Hematopoietic multipotent progenitor cell (in vitro differentiated cells): ENCODE measurements at places on chromosomes 7 and 10.

DNA sequence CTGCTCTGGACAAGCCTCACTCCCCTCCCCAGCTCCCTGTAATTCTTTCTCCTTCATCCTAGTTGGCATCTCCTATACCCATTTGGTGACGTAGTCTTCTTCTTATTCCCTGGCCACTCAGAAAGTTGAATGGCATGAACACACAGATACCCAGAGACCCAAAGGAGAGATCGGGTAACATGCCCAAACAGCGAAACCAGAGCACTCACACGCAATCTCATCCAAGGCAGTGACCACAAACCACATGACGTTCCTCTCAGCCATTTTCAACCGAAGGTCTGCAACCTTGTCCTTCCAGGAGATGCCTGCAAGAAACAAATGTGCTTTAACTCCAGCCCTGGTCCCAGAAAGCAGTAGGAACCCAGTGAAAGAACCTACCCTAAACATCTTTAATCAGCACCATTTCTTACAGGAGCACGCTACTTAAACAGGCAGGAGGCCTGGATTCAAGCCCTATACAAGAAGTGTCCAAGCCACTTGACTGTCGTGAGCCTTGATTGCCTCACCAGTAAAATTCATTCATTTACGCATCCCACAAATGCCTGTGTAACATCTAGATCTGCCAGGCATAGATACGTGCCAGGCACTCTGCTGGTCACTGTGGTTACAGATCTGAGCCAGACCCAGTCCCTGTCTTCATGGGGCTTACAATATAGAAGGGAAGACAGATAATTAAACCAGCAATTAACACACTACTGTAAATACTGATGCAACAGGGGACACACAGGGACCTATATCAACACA, 37.1 kb downstream of the XPNPEP1 start:
- no peak for DNase-seq

GRCh38 chr10:78871796-78872195, 197.0 kb upstream of the ZMIZ1 start:
- DNase-seq = no peak

- no peak for DNase-seq
These were observed 32.6 kb upstream of the AP5Z1 start for GRCh38 chr7:4742852-4743251.

DNA sequence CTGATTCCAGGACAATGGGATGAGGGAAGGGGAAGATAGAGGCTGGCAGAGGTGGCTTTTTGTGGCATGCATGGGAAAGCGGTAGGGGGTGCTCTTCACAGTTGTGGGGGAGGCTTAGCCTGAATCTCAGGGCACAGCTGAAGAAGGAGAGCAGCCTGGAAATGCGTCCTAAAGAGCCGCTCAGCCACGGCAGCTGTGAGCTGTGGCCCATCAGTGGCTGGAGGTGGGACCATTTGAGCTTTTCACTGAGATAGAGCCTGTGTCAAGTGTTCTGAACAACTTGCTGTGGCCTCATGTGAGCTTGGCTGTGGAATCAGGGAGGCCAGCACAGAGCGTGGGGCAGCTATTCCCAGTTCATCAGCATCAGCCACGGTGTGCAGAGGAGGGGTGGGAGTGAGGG, 100.3 kb upstream of the INSYN2A start:
- DNase-seq = no peak

GRCh38 chr10:50613726-50614443, 9.9 kb downstream of the SGMS1 start:
- no peak for DNase-seq

DNA sequence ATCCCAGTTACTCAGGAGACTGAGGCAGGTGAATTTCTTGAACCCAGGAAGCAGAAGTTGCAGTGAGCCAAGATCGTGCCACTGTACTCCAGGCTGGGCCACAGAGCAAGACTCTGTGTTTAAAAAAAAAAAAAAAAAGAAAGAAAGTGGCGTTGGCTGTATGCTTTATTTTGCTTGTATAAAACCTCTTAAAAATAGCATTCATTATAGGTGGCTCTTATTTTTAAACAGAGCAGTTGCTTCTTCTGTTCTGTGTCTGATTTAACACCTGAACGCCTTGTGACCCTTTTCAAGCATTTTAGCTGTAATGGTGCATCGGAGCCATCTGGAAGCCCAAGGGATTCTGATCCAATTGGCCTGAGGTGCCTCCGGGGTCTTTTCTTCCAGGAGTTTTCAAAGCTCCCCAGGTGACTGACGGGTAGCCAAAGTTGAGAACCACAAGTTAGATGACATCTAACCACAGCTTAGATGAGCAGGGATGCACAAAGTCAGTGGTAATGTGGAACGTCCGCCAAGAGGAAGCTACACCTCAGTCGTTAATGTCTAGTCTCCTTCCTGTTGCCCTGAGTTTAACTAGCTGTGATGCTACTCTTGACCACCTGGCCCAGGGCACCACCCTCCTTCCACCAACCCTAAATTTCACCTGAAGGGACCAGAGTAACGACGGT, 274.6 kb upstream of the KLF6 start:
- no peak for DNase-seq

DNA sequence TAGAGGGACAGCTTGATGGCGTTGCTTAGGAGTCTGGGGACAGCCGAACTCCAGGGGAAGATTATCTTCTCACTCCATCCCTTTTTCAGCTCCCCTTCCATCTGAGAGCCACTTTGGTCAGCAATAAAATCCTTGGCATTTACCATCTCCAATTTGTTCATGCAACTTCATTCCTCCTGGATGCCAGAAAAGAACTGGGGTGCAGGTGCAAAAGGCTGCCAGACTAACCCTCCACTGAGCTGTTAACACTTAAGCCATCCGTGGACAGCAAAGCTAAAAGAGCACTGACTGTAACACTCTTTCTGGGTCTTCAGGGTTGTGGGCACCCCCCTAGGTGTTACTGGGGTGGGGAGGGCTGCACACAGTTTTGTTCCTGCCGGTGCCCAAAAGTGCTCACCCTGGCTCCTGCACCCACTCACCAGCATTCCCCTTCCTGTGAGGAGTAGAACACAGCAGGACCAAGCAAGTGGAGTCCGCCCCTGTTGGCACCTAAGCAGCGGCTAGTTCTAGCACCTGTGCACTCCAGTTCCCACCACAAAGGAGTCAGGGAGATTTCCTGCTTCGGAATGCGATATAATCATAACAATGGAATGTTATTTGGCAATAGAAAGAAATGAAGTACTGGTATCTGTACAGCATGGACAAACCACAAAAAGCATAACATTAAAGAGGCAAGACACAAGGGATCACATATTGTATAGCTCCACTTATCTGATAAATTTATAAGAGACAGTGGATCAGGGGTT, 95.1 kb downstream of the NPY start:
- no peak for DNase-seq

- no peak for DNase-seq
These were observed 146.2 kb downstream of the GLI3 start for GRCh38 chr7:42090806-42091205.

DNA sequence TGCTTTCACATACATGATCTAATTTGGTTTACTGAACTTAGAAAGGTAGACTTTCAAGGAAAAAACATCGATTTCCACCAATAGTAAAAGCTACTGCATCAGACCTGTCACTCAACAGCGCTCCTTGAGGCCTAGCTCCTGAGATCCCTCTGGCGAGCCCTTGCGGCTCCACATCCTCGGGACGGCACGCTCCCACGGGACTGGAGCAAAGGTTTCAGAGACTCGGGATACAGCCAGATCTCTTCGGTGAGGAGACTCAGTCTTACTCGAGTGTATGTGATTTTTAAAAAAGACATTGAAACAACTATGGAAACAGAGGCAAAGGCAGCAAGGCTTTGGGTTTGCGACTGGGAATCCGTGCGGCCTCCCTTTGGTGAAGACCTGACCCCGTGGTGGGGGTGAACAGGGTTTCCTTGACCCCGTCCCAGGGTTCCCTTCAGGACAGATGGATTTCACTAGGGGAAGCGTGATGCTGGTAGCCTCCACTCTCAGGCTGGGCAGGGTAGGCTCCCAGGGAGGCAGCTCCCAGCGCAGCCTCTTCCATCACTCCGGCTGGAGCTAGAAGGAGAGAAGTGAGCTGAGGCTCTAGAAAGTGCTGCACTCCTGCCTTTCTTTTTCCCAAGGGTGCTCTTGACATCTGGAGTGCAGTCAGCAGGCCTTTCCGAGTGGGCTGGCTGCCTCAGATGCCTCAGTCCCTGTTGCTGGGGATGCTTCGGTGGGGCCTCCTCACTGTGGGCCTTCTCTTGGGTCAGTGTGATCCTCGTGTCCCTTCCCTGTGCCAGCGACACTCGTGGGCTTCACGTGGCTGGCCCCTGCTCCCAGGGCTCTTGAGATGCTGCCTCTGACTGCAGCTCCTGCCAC, 5.8 kb upstream of the ATP6V0E2 start:
- no peak for DNase-seq

- DNase-seq = no peak
These were observed 85.5 kb upstream of the PRKG1 start for GRCh38 chr10:50988792-50989191.
